PC-3 (cell line): ENCODE measurements at places on chromosomes 13 and 19.

DNA sequence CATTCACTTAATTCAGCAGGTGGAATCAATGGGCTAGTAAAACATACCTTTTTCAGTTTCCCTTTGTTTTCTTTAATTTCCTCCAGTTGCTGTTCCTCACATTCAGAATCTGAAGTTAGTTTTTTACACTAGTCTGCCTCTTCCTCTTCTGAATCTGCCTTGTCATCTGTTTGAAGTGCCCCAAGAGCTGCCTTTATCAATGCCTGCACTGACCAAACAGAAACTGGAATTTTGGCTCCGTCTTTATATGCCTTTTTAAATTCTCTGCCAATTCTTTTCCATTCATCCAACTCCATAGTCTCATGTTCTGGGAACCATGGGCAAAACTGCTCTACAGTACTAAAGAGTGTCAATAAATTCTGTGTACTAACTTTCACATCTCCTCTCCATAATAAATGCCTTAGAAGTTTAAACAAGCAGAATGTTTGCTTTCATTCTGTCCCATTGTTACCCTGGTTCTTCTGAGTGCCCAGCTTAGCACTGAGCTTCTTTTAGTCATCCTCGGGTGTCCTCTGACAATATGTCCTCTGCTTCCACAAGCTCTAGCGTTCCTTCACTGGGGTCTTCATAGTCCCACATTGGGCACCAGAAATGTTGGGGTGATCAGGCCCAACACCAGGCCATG lies 154.2 kb downstream of the ZNF486 start:
- no peak overlapping the region for H3K27ac ChIP-seq
- no peaks in the 10 kb centered on the region for H3K4me1 ChIP-seq
- H3K36me3 ChIP-seq: no peaks in the 10 kb centered on the region
- no peak overlapping the region for H3K4me3 ChIP-seq
- H3K27me3 ChIP-seq: no peaks in the 10 kb centered on the region
- no peak for DNase-seq

GRCh38 chr13:98509271-98510155 lies 67.4 kb downstream of the STK24 start:
- H3K27ac ChIP-seq: peak overlapping the region; percentile 91
- H3K4me3 ChIP-seq: 0 out of 2 replicates have a peak overlapping the region, but pooled peaks have one; percentile 22
- peaks cover 48% of the 10 kb centered on the region for H3K4me1 ChIP-seq
- H3K27me3 ChIP-seq: no peaks in the 10 kb centered on the region
- peaks cover 6% of the 10 kb centered on the region; the same call in 1 of the 2 replicates for H3K36me3 ChIP-seq
- peak; percentile 74 for DNase-seq

- H3K27me3 ChIP-seq: no peaks in the 10 kb centered on the region
- no peaks in the 10 kb centered on the region for H3K4me1 ChIP-seq
- no peak overlapping the region for H3K4me3 ChIP-seq
- H3K36me3 ChIP-seq: no peaks in the 10 kb centered on the region
- DNase-seq: no peak
- no peak overlapping the region for H3K27ac ChIP-seq
Observed at GRCh38 chr19:9953802-9954542, 17.7 kb upstream of the OLFM2 start.

DNA sequence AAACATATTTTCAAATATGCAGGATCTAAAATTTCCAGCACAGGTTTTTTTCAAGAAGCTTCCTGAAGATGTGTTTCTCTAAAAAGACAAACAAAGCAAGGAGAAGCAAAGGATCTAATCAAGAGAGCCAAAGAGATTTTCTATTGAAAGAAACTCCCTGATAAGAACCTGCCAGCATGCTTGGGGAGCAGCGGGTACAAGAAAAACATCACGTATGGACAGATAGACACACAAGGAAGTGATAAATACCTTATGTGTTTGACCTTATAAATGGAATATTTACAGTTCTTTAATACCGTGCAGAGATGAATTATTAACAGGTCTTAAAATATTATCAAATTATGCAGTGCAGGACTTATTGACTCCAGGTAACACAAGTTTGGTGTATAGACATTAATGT lies 562.1 kb downstream of the DACH1 start:
- no peaks in the 10 kb centered on the region for H3K4me1 ChIP-seq
- DNase-seq: no peak
- H3K27me3 ChIP-seq: no peaks in the 10 kb centered on the region
- no peak overlapping the region for H3K4me3 ChIP-seq
- no peak overlapping the region for H3K27ac ChIP-seq

DNA sequence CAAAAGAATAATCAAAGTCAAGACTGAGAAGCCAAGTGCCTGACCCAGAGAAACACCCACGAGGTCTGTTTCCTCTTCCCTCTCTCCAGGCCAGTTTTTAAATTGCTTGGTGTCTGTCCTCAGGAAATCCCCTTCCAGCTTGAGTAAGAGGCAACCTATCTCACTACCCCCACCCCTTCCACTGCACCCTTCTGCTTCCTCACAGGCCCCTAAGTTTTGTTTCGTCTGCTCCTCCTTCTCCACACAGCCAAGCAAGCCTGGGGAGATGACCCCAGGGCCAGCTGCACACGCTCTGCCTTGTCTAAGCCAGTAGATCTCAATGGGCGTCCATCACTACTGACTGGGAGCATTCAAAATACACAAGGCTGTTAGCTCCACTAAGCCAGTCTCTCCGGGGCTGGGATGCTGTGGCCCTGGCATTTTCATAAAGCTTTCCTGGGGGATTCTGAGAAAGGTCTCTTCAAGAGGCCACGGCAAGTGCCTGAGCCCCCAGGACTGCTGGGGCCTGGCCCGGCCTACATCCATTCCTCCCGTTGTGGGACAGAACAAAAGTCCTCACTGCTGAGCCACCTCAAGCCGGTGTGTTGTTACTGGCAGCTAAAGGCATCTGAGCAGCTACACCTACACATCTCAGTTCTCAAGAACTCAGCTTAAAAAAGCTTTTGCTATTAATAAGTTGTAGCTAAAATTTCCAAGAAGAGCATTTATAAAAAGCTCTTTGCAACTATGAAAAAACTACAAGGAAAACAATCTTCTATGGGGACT lies 14.9 kb upstream of the IL4I1 start:
- no peaks in the 10 kb centered on the region for H3K27me3 ChIP-seq
- H3K4me1 ChIP-seq: no peaks in the 10 kb centered on the region
- DNase-seq: no peak
- H3K36me3 ChIP-seq: peaks cover 72% of the 10 kb centered on the region
